ENCODE measurements at places on chromosomes 2 and 18. TPM values are rescaled to one million over a fixed set of nuclear protein-coding genes. Genes with fewer than 3 reads are reported as not detected.

The COL3A1 gene
- 0.53 TPM for total RNA-seq

GRCh38 chr18:13199169-13199568, 19.4 kb upstream of the LDLRAD4 start:
- DNase-seq = no peak

The AGXT gene
- not detected for total RNA-seq

The CNTNAP5 gene
- not detected for total RNA-seq

DNA sequence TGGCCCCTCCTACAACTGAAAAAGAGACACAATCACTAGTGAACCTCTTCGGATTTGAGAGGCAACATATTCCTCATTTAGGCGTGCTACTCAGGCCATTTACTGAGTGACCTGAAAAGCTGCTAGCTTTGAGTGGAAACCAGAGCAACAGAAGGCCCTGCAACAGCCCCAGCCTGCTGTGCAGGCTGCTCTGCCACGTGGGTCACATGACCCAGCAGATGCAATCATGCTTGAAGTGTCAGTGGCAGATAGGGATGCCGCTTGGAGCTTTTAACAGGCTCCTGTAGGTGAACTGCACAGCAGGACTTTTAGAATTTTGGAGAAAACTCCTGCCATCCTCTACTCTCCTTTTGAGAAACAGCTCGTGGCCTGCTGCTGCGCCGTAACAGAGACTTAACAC, 578.6 kb upstream of the RAB6C start:
- DNase-seq = no peak

The CHRNG gene
- not detected for total RNA-seq

The CD28 gene
- total RNA-seq = not detected

The TACR1 gene
- total RNA-seq = not detected

The ADCYAP1 gene
- total RNA-seq = not detected

GRCh38 chr18:6591491-6591890, 138.0 kb upstream of the ARHGAP28 start:
- DNase-seq = no peak

GRCh38 chr2:29270701-29271121, 155.5 kb downstream of the CLIP4 start:
- DNase-seq = no peak

DNA sequence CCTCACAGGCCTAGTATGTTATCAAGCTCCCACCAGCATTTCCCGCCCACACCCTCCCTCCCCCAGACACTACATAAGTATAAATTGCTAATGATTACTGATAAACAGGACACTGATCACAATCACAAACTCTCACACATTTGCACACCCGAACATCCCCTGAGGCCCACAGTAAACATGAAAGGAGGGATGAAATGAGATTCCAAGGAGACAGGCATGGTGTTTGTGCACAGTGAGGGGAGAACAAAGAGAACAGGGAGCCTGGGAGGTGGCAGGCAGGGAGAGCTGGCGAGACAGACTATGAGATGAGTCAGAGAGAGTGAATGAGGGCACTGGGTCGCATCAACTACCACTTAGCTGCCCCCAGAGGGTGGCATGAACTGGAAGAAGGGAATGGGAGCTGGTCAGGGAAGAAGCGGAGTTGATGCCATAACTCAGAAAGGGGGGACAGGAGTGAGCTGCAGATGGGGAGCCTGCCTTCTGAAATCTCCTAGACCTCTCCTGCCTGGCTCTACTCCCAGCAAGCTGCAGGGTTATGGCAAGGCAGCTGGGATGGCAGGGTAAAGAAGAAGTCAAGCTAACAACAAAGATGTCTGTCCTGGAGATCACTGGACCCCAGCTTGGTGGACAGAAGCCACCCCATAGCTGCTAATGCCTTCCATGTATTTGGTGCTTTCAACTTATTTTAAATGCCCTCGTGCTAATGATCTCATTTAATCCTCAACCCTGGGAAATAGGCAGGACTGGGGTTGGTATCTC, 5.1 kb downstream of the KIF3C start:
- DNase-seq = peak; percentile 28

DNA sequence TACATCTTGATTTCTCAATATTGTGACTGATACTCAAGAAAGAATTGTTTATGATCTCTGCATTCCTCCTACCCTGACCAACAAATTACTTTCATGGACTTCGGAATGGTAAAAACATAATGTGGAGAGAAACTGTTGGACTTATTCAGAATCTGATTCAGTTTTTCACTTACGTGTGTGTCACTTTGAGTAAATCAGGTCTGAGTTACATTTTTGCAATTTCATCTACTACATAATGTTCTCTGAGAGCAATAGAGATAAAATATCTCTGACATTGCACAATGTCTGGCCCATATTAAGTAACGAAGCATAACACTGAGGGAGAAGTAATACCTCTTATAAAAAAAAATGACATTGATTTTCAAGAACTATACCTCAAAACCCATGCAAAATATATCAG, 1337.9 kb upstream of the CHAC2 start:
- no peak for DNase-seq

- DNase-seq = no peak
These were observed 23.2 kb upstream of the SLC20A1 start for GRCh38 chr2:112622528-112622849.

- DNase-seq = no peak
These were observed 185.4 kb upstream of the OSR1 start for GRCh38 chr2:19543663-19544383.

DNA sequence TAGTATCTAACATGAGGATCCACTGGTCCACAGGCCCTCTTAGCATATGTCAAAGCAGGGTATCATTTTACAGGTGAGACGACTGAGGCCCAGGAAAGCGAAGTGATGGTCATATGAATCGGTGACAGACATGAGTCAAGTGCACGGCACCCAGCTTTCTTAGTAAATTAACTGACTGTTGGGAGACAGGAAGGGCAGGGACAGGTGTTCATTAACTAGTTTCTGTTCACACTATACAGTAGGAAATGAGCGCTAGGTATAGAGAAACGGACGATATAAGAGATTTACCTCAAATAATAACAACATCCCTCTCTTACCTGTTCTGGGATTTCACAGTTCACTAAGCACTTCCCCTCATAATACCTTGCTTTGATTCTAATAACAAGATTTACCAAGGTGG, 1.7 kb upstream of the SMARCAL1 start:
- no peak for DNase-seq

DNA sequence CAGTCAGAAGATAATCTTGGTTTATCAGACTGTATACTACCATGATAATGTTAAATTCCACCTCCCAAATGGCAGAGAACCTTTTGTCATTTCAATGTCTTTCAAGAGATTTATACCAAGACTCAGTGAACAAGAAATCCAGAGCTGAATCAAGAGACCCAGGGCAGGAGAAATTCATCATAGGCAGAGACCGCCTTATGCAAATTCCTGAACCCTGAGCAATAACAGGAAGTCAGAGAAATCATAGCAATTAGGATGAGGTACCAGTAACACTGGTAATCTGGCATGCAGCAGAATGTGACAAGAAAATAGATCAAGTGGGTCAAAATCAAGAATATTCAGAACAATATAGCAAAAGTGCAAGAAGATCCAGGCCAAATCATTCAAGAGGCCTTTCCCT, 412.4 kb upstream of the LRATD1 start:
- DNase-seq = no peak

Measured in SK-MEL-5 (cell line).